Vagina (tissue), 2 donors: ENCODE measurements at places on chromosomes 13 and 19.
A peak's percentile ranks its signal among the peaks of the same experiment; 100 is the strongest.

GRCh38 chr13:45194081-45194939, 6.5 kb downstream of the KCTD4 start:
- no peak for DNase-seq

DNA sequence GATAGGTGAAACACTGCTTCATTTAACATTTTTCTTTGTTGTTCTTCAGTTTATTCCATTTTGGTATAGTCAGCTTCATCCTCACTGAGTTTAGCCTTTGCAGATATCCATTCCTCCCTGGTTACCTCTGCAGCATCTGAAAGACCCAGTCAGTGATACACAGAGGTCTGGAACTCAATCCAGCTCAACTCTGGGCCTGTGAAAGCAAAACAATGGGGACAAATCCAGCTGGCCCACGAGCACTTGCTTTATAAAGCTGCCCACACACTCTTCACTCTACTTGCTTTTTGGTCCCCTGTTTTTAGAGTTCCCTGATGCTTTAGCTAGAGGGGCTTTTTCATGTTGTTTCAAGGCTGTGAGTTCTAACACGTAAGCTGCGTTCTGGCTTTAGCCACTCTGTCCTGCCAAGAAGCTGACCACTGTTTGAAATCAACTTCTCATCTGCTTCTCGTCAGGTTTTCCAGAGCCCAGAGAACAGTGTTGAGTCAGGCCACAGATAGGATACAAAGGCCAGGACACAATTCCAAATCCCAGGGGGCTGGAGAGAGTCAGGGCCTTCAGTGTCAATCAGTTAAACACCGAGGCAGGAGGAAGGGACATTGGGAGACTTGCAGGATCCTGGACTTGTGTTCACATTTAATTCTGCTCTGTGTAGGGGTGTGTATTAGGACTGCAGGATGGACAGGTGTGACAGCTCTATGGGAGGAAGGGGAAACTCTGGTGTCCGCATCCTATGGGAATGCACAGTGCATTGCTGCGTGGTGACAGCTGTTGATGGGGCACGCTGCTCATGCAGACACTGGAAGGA, 83.5 kb upstream of the RNF113B start:
- peak; percentile 80 for DNase-seq

DNA sequence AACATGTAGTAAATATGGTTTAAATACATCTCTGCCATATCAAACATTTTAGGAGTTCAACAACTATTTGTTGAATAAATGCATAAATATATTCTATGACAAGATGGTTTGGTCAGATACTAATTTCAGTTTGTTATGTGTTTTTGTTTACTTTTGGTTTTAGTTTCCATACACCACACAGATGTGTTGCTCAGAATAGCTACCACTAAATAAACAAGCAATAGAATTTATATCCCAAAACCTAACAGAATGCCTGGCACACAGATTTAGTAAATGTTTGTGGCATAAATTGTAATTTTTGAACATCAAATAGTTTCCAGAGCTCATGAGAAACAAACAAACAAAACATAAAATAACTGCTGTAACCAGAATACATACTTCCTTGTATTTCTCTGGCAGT, 126.8 kb upstream of the ATXN8OS start:
- no peak for DNase-seq

GRCh38 chr19:30153326-30154210, 211.5 kb downstream of the URI1 start:
- no peak for DNase-seq

DNA sequence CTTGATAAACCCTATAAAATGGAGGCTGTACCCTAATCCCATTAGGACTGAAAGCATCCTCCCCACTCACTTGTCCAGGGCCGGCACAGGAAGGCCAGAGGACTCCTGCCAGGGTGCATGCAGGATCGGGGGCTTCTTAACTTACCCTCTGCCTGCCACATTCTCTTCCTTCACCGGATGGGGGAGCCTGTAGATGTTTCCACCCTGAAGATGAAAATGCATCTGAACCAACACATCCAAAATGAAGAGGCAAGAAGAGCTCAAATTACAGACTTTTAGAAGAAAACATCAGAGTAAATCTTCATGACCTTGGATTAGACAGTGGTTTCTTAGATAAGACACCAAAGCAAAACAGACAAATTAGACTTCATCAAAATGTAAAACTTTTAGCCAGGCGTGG, 25.9 kb upstream of the NAPA start:
- no peak for DNase-seq

- DNase-seq = no peak
Observed at GRCh38 chr13:104318121-104318520, 1251.9 kb upstream of the SLC10A2 start.

GRCh38 chr13:35992964-35993363, 138.2 kb downstream of the DCLK1 start:
- DNase-seq = no peak

- DNase-seq = no peak
Observed at GRCh38 chr19:50434525-50434924, 1.8 kb downstream of the MYBPC2 start.

- peak; percentile 55 for DNase-seq
Observed at GRCh38 chr13:19179916-19180315, 1.7 kb downstream of the TUBA3C start.

DNA sequence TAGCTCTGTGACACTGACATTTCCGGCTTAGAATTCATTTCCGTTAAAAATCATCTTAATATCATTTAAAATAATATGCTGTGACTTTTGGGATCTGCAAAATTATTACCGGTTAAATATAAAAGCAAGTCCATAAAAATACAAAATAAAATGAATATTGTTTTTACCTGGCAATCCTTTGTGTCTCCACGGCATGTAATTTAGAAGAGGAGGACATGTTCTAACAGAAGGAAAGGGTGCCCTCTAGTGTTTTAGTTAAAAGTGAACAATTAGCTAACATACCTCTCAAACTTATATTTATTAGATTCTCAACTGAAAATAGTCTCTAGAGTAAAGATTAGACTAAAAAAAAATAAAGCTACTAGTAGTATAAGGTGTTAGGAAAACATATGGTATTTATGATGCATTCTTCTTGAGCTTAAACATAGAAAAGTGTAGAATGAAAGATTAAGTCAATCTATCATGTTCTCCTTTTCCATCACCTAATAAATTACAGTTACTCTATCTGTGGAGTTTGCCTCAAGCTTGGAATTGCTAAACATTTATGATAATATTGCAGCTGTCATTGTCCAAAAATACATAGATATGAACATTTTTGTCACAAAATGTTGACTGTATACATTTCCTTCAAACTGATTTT, 676.7 kb upstream of the SPRY2 start:
- DNase-seq = no peak

DNA sequence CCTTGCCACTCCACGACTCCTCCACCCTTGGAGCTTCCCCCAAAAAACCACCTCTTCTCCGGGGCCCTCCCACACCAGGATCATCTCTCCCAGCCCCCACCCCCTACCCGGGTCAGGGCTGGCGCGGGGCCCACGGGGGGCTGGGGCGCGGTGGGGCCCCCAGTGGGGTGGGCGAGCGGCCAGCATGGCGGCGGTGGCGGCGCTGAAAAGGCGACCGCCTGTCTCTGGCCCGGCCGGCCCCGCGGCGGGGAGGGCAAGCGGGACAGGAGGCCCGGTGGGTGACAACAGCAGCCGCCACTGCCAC, 850 bp downstream of the DYRK1B start:
- no peak for DNase-seq

- no peak for DNase-seq
Observed at GRCh38 chr19:18507727-18508440, 14.0 kb downstream of the ELL start.

DNA sequence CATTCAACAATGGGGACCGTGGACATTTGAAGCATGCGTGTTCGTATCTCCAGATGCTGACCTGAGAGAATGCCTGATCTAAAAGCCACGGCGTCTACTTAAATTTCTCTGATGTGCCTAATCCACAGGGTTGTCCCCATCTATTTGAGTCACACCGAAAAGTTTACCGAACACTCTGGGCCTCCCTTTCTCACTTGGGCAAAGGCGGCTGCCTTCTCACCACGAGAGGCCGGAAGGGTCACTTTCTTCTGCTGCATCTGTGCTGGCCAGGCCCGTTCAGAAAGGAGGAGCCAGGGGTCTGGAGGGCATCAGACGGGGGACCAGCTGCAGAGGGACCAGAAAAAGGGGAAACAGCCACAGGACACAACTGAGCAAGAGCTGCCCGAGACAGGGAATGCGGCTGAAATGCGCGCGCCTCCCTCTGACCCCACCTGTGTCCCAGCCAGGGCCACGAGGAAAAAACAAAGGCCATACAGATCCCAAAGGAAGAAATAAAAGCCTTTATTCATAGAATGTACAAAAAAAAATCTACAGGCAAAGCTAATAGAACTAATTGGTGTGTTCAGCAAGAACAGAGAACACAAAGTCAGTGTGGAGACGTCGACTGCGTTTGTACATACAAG, 71.3 kb upstream of the C13orf46 start:
- DNase-seq = no peak

DNA sequence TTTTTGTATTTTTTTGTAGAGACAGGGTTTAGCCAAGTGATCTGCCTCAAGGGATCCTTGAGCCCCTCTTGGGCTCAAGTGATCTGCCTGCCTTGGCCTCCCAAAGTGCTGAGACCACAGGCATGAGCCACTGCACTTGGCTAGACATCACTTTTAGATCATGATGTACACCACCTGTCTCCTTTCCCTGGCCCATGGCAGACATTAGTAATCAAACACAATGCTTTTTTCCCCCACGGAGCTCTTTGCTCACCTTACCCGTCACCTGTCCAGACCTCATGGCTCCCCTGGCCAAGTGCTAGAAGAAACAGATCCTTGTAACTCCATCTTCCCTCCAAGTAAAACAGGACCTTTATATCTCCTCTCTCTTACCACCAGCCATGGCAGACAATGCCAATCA, 18.4 kb downstream of the NUMBL start:
- DNase-seq = no peak

- DNase-seq = no peak
Observed at GRCh38 chr19:1304197-1304924, 18.7 kb downstream of the EFNA2 start.

GRCh38 chr19:38669552-38669951, 22.1 kb downstream of the ACTN4 start:
- DNase-seq = no peak

GRCh38 chr13:70338609-70339008, 230.4 kb upstream of the KLHL1 start:
- no peak for DNase-seq

DNA sequence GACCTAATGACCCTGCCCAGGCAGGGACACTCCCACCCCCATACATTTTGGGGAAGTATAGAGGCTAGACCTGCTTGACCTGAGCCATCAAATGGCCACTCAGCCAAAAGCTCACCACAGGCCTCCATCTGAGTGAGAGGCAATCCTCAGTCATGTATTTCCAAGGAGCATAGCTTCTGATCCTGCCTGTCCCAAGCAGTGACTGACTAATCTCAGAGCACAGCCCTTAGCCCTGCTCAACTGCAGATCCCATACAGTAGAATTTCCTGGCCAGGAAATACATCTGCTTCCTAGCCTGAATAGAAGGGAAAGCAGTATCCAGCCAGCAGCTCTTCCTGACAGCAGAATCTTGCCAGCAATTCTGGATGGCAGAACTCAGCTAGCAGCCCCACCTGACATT, 880.6 kb upstream of the GPC6 start:
- no peak for DNase-seq

- DNase-seq = no peak
Observed at GRCh38 chr13:28421676-28422410, 73.1 kb downstream of the FLT1 start.
